ENCODE measurements at places on chromosomes 3 and 15.

- no peak for DNase-seq
Measured at GRCh38 chr3:187125319-187126031, 13.8 kb downstream of the RPL39L start.

DNA sequence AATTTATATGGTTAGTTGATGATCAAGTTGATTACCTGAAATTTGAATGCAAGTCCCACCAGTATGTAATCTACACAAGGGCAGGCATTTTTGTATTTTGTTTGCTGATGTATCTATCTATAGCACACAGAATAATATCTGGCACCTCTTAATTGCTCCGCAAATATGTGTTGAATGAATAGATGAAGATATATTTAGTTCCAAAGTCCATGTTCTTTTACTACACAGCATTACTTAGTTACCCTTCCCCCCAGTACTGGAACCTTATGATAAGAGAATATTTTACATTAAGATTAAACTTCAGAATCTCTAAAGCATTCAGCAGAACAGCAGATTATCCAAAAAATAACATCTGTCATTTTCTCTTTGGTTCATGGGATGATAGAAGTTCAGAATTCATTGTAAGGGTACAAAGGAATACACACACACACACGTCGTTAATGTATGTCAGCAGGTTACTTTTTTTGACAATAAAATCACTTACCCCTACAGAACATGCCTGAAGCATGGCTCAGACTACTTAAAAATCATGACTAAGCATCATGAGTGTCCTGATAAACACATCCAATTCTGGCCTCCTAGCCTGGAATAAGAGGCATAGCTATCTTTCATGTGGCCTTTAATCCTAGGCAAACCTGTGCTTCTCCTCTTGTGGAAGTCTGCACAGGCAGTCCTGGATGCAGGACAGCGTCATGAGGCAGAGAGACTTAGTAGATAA lies 148.9 kb upstream of the TBC1D5 start:
- no peak for DNase-seq

DNA sequence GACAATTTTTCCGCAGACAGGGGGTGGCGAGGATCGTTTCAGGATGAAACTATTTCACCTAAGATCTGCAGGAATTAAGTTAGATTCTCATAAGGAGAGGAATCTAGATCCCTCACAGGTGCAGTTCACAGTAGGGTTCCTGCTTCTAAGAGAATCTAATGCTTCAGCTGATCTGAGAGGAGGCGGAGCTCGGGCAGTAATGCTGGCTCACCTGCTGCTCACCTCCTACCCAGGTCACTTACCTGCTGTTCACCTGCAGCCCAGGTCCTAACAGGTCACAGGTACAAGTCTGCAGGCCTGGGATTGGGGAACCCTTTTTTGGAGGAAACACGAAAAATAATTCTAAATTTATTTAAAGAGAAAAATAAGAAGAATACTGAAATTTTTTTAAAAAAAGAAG lies 406.8 kb downstream of the MCTP2 start:
- no peak for DNase-seq

GRCh38 chr15:97961067-97961954 lies 808 bp downstream of the ARRDC4 start:
- DNase-seq = no peak

DNA sequence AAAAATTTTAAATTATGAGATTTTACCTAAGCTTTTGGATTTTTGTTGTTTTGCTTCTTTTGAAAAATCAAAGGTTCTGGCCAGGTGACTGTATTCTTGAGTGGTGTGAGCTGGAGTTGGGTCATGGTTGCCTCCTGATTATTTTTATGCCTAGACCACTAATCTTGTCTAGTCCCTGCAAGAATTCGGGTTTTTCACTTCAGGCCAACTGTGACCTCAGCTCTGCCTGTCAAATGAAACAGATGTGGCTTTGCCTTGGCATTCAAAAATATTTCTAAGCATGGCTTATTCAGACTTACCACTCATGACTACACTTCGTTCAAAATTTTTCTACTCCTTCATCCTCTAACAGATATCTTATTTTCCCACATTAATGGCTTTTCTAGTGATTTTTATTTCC lies 25.4 kb upstream of the CDV3 start:
- DNase-seq = no peak

DNA sequence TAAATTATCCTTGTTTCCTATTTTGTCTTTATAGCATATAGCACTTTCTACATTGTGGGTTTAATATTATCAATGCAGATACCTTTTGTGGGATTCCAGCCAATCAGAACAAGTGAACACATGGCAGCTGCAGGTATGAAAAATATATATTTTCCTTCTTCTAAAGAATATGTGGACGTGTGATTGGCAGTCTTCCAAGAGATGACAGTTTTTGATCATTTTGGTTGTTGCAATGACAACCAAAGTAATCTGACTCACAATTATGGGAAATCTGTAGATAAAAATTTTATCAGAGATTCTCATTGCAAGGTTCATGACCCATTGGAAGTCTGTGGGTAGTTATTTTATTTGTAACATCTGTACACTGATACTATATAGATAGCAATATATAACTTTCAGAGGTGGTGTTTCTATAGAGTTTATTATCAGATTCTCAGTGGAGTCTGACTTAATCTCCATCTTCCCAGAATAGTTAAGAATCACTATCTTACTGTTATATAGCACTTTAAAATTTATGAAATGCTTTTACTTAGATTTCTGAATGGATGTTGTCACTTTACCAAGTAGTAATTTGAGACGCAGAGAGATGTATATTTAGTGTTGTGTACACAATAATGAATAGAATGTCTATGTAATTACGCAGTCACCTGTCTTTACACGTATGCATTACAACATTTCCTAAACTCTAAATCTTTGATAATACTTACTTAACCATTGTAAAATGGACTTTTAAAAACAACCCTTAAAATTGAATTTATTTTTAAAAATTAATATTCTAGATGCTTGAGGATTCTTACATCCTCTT lies 82.5 kb downstream of the STT3B start:
- DNase-seq = no peak

DNA sequence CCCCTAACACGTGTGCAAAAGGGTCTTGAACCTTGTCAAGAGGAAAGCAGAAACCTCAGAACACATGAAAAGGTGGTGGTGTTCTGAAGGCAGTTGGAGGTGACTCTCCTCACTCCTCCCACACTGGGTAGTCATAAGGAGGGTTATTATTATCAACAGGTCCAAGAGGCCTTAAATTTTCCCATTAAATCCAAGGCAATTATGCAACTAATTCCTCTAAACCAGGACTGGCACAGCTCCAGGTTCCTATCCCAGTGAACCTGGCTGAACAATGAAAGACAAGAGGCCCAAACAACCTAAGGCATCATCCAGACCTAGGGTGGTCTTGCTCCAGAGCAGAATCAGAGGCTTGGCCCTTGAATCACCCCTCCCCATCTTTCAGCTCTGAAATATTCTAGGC lies 15.0 kb downstream of the MYLK start:
- DNase-seq = no peak

GRCh38 chr3:106034313-106034712 lies 165.5 kb upstream of the CBLB start:
- DNase-seq = no peak

DNA sequence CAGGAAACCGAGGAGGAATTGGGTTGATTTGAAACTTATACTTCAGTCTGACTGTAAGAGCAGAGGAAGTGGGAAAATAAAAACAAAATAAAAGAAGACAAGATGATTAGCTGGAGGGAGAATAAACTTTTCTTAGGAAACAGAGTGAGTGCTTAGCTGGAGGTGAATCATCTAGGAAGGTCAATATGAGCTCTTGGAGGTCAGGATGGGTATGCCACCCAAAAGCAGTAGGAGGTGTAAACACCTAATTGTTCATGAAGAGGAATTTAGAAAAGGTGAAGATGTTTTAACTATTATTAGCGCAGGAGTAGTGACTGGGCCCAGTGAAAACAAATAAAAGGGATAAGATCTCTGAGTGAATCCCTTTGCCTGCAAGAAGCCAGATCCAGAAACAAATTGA lies 39.9 kb upstream of the ARL14 start:
- no peak for DNase-seq

DNA sequence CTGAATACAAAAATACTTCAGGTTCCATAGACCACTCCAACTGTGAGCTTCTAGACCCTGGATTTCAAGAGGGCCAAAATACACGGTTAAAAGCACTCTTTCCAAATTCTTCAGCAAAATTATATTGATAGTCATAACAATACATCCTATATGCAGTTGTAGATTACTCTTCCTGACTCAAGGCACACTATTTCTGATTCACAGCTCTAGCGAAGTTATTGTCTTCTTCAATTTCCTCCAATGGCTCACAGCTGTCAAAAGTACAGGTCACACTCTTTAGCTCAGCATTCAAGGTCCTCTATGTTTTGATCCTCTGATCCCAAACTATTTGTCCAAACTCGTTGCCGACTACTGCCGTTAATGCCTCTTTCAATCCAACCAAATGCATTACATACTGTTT lies 13.5 kb upstream of the CCDC80 start:
- DNase-seq = no peak

- no peak for DNase-seq
Measured at GRCh38 chr15:31605467-31605931, 278.9 kb downstream of the KLF13 start.

- DNase-seq = no peak
Measured at GRCh38 chr3:114242947-114243346, 5.6 kb upstream of the ZNF80 start.

GRCh38 chr3:127692501-127693335 lies 20.0 kb downstream of the ABTB1 start:
- DNase-seq = no peak

- no peak for DNase-seq
Measured at GRCh38 chr3:60399292-60399691, 852.0 kb downstream of the FHIT start.

DNA sequence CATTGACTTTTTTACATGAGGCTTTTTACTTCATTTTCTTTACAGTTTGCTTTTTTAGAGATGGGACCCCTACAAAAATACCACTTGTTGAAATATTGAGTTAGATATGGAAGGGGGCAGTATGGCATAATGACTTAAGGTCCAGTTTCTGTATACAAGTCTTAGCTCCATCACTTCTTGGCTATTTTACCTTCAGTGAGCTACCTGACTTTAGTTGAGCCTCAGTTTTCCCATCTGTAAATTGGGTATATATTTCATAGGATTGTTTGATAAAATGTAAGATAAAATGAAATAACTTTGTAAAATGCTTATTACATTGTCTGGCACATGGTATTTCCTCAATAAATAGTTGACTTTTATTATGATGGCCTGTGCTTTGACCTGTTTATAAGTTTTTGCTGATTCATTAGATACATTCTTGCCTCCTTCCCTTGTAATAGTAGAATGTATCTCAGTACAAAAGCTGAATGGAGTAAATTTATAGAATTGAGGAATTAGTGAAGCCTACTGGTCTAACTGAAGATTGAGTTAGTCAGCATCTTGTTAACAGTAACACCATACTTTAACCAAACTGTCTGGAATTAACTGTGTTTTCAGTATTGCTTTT lies 27.6 kb downstream of the TBC1D23 start:
- DNase-seq = no peak

DNA sequence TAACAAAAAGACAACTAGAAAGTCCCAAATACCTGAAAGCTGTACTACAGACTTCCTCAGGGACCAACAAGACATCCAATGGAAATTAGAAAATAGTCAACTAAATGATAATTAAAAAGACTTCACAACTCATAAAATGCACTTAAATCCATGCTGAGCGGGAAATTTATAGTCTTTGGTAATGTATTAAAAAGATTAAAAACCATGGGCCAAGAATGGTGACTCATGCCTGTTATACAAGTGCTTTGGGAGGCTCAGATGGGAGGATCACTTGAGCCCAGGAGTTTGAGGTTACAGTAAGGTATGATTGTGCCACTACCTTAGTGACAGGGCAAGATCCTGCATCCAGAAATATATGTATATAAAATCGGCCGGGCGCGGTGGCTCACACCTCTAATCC lies 45.0 kb downstream of the CPEB1 start:
- no peak for DNase-seq

DNA sequence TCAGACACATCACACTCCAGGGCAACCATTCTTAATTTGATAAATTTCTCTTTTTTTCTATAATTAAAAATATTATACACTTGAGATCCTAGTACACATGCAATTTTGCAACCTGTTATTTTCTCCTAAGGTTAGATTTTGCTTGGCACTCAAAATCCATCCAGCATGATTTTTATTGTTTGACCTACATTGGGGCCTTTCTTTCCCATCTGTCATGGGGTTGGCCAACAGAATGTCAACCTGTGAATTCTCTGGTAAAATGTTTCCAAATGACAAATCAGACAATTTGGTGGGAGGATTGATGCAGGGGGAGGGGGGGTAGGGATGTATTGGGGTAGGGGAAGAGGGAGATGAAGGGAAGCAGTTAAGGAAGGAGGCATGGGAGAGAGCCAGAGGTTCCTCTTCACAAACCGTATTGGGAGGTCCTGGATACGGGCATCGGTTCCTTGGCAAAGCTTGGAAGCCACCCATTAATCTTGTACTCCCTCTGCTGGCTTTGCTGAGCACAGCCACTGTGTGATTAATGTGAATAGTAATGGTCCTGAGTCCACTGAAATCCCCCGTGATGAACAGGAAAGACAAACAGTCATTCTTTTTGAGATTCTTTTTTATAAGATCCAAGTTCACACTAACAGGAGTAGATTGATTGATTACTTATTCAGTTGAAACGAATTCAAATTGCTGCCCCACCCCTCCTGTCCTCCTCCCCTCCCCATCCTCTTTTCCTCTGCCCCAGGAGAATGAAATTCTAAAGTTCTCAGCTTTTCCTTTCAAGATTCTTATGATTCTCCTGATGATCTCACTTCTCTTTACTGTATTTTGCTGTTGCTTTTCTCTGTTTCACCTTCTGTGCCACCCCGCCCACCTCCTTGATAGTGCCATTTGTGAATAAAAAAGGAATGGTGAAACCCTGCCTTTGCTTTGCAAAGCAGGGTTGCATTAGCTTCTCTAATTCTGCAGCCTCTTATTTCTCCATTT lies 82.2 kb upstream of the SLC25A26 start:
- no peak for DNase-seq

DNA sequence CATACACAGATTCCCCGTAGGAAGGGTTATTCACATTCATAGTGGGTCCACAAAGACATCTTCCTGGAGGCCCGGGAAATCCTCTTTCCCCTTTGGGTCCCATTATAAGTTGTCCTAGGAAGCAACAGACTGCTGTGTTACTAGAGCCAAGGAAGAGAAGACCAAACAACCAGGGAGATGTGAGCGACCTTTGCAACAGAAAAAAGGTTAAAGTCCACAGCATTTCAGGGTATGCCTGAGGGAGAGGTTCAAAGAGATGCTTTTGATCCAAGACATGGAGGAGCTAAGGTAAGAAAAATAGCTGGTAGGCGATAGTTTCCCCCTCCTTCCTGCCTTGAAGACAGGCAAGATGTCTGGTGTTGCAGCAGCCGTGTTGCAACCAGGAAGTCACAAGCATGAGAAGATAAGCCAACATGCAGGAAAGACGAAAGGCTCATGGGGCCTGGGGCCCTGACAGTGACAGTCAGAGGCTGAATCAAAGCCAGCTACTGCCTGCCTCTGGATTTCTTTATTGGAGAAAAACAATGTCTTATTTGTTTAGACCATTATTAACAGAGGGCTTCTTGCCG lies 30.9 kb downstream of the EAF1 start:
- DNase-seq = no peak

GRCh38 chr15:45376967-45377608 lies 1.3 kb downstream of the GATM start:
- DNase-seq = no peak
